ENCODE measurements at places on chromosomes 6 and 20.

GRCh38 chr20:56773749-56774148 is 144.6 kb downstream of the TFAP2C start:
- DNase-seq: no peak

DNA sequence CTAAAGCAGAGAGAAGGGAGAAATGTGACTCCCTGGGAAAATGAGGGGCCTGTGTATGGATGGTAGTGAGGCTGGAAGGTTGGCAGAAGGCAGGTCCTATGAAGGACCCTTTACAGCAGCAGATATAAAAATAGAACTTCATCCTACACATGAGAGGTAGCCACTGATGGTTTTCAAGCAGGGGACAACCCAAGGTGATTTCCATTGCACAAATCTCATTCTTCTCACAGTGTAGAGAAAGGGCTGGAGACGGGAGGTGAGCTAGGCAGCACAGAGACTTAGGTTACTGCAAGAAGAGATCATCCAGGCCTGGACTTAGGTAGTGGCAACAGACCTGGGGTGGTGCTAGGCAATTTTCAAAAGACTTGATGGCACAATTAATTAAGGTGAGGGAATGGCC is 30.7 kb downstream of the TRAM2 start:
- DNase-seq: no peak

- DNase-seq: no peak
Measured at GRCh38 chr20:46816886-46817638, 77.6 kb upstream of the EYA2 start.

- DNase-seq: no peak
Measured at GRCh38 chr6:44446626-44447300, 59.3 kb downstream of the CDC5L start.

GRCh38 chr20:51797357-51798025 is 4.8 kb downstream of the SALL4 start:
- no peak for DNase-seq

DNA sequence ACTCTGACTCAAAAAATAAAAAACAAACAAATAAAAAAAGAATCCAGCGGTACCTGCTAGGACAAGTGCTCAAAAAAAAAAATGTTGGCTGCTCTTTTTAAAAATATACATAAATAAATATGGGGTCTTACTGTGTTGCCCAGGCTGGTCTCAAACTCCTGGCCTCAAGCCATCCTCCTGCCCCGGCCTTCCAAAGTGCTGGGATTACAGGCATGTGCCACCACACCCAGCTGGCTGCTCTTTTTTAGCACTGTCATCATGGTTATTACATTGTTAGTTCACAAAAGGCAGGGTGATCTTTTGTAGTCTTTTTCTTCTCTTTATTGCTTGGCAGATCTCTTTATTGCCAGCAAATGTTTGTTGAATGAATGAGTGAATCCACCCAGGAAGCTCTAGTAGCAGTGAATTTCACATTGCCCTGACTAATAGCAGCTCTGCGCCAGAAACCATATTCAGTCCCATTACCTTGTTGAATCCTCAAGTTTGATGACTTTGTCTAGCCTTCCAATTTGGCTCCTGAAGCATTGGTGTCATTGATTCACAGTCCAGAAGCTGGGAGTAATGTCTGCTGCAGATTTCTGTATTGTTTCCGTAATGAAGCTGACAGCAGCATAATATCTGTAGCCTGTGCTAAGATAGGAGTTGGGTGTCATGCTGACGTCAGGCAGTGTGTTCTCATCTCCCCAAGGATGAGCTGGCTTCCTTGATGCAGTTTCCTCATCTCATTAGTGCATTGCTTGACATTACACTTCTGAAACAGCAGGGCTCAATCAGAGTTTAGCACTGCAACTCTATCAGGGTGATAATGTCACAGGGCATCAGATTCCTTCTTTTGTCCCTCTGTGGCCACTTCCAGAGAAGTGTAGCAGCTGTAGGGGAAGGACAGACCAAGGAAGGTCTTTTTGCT is 84.9 kb upstream of the TGM3 start:
- DNase-seq: no peak

- DNase-seq: no peak
Measured at GRCh38 chr20:40323361-40323794, 365.7 kb downstream of the MAFB start.

DNA sequence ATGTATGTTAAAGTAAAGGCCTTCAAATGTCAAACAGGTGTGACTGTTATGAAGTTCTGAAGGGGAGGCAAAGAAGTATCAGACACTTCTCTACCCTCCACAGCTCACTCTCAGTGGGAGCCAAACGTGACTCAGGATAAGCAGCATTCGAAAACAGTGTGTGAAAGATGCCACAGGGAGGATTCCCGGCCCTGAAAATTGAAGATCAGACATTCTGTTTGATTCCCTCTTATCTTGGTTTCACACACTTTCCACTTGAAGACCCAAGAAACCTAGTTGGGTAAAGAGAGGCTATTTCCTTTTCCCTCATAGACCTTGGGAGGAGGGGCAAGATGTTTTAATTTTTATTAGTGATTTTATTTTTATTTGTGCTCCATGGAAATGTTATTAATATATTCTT is 164.2 kb upstream of the SUPT3H start:
- DNase-seq: no peak

DNA sequence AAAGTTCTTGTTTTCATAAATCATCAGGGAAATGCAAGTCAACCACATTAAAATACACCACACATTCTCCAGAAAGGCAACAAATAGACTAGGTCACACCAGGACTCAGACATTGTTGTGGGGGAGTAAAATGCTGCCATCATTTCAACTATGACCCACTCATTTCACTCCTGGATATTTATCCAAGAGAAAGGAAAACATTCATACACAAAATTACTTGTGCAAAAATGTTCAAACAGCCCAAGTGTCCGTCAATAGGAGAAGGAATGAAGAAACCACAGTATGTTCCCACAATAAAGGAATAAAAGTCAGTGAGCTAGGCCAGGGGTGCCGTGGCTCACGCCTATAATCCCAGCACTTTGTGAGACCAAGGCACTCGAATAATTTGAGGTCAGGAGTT is 81.5 kb upstream of the QKI start:
- DNase-seq: no peak

DNA sequence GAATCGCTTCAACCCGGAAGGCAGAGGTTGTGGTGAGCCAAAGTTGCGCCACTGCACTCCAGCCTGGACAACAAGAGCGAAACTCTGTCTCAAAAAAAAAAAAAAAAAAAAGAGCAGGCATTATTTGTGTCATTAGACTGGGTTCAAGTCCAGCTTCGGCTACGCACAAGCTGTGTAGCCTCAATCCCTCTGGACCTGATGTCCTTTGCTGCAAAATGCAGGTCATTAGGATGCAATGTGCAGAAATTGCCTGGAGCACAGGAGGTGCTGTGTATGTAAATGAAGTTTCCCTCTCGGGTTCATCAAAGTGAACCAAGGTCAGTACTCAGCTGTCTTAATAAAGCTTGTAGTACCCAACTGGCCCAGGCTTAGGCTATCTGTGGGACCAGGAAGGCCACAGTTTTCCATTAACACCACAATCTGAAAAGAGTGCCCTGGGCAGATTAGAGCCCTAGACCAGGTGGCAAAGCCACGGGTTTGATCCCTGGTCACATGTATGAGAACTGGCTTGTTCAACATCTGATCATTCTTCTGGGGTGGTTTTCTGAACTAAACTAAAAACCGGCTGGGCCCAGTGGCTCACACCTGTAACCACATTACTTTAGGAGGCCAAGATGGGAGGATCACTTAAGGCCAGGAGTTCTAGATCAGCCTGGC is 155.3 kb downstream of the ZMYND8 start:
- no peak for DNase-seq

- no peak for DNase-seq
Measured at GRCh38 chr6:38225766-38226165, 406.2 kb downstream of the ZFAND3 start.

GRCh38 chr6:151180330-151181048 is 59.3 kb upstream of the AKAP12 start:
- DNase-seq: no peak

DNA sequence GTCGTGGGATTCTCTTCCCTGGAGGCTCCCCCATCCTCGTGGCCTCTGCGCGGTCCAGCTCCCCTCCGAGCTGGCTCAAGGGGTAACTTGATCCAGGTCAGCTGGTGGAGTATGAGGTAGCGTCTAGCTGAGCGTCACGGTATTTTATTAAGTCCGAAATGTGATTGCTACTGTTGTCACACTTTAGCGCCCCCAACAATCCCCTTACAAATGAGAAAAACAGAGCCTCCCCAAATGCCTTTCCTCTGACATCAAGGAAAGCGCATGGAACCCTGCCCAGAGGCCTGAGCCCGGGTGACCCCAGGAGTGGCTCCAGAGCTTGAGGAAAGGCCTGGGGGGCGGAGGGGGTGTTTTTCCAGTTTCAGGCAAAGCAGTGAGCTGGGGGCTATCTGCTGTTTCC is 192.4 kb downstream of the ZMYND8 start:
- DNase-seq: no peak

GRCh38 chr6:169783401-169783800 is 32.0 kb downstream of the ERMARD start:
- DNase-seq: no peak

DNA sequence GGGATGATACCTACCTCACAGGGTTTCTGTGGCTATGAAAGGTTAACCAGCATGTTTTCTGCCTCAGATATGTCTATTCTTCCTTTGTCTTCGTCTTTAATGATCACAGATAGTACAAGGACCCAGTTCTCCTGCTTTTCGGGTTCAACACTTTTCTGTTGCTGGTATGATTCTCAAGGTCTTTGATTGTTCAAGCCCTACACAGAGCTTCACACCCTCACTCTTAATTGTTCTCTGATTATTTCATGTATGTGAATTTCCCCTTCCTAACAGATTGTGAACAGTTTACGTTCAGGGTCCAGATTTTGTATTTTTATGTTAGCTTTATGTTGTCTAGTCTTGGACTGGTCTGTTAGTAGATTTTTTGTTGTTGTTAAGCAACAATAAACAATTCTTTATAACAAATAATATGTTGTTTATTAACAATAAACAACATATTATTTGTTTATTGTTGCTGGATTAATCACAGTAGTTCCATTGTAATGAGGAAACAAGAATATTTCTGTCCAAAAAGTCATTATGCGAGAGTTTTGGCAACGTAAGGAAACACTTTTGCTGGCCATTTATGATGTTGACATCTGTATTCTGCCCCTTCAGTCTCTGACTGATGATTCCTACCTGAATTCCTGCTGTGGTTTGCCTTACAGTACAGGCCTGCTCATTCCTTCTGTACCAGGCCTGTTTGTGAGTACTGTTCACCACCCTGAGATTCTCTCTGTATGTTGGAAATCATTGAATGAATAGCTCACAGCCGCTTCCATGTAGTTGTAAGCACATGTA is 27.2 kb upstream of the TULP4 start:
- DNase-seq: no peak

GRCh38 chr6:150835620-150836019 is 29.9 kb upstream of the MTHFD1L start:
- no peak for DNase-seq

DNA sequence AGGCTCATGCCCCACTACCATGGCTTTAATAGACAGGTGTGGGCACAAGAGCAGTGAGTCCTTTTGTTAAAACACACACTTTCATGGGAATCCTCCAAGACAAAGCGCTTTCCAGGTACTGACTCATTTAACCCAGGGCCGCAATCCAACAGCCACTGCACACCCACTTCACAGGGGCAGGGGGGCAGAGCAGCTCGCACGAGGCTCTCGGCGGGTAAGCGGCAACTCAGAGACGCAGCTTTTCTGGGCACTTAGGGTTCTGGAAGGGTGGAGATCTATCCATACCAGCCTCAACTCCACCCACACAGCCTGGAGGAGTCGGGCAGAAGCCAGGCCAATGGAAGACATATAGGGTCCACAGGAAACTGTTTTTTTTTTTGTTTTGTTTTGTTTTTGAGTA is 28.6 kb downstream of the PSMG4 start:
- DNase-seq: no peak

DNA sequence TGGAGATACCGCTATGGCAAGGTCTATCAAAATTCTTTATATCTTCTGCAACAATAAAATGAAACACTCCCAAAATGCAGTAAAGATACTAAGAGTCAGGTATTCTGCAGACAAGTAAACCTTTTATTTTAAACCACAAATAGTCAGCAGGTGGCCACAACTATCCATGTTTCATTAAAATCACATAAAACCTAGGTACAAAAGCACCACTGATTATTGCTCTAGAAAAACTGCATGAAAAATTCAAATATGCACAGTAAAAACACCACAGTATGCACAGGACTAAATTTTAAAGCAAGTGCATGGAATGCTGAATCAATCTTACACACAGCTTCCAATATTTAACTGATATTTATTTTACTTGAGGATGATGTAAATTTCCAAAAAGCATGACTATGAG is 33.3 kb downstream of the HMGN3 start:
- no peak for DNase-seq

GRCh38 chr6:17886891-17887290 is 100.5 kb downstream of the KIF13A start:
- no peak for DNase-seq

- DNase-seq: no peak
Measured at GRCh38 chr6:56242346-56242745, 5.0 kb downstream of the COL21A1 start.

DNA sequence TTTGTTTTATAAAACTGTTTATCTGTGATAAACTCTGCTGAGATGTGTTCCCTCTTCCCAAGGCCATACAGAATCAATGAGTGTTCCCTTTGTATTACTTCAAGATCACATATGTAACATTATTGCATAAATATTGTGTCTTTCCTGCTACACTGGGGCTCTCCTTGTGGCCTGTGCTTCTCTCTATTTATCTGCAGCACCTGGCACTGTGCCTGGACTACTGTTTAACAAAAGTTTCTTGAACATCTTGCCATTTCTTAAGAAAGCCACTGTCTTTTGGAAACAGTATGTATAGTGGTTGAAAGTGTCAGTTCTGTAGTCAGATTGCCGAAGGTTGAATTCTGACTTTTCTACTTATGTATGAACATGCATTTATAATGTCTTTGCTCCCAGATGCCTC is 169.0 kb upstream of the SCGN start:
- DNase-seq: no peak

DNA sequence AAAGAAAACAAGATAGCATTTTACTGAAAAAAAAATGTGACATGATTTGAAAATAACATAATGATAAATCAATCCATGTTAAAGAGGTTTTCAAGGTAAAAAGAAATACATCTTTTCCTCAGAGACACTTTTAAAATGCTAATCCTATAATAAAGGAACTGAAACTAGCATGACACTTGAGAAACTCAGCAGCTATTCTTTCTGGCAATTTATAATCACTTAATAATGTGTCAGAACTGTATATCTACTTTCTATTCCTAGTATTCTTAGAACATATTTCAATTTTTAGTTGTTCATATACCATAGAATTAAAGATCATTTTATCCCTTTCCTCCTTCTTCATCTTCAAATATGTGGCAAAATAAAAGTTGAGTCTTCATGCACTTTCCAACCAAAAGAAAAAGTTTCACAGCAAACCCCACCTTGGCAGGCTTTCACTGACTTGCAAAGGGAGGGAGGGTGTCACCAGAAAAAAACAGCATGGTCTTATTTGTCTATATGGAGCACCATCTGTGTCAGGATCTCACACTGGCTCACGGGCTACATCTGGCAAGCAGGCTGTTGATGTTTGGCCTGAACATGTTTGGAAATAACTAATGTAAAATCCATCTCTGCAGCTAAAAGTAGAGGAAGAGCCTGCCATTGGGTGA is 48.5 kb downstream of the FHL5 start:
- DNase-seq: no peak
